ENCODE measurements at places on chromosomes 4 and X. TPM values are rescaled to one million over a fixed set of nuclear protein-coding genes. Genes with fewer than 3 reads are reported as not detected.

Gene NUP62CL
- total RNA-seq: 20.2 TPM

Gene TIGD2
- 10.9 TPM for total RNA-seq

Gene LDOC1
- total RNA-seq: 42.4 TPM

Gene GRIA3
- not detected for total RNA-seq

Gene TMSB15A
- not detected for total RNA-seq

Gene BEX1
- total RNA-seq: not detected

Gene TLR2
- total RNA-seq: 1.1 TPM

GRCh38 chr4:125111323-125111722 lies 203.4 kb upstream of the FAT4 start:
- no peaks in the 10 kb centered on the region for H3K27me3 ChIP-seq
- no peak for DNase-seq
- no peaks in the 10 kb centered on the region for H3K4me1 ChIP-seq
- no peak overlapping the region for H3K4me3 ChIP-seq
- H3K36me3 ChIP-seq: no peaks in the 10 kb centered on the region

DNA sequence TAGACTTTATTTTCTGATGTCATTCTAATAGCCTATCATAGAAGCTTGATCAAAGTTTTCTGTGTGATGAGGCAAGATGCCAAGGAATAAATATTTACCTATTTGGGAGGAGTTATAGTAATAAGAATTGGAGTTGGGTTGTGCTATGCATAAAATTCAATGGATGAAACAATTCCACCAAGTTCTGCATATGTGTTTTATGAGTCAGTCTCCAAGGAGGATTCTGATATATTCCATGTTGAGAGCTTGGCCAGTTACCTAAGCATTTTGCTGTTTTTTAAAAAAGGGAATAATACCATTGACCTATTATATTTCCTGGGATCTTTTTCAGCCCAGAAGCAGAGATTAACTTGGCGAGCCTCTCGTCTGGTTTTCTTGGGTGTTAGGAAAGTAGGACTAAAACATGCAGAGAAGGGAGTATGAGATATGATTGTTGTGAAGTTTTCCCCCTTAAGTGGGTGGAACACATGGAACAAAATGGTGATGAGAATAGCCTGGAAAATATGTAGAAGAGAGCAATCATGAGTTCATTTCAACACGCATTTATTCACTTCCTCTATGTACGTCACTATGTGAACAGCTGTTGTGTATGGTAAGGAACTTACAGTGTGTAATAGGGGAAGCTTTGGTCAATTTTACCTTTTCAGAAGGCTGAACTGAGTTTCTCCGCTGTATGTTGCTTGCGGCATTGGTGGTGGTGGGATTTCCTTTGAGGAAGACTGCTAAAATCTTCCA lies 39.2 kb downstream of the POLA1 start:
- H3K36me3 ChIP-seq: no peaks in the 10 kb centered on the region
- H3K4me1 ChIP-seq: no peaks in the 10 kb centered on the region
- H3K27me3 ChIP-seq: no peaks in the 10 kb centered on the region
- no peak for DNase-seq

DNA sequence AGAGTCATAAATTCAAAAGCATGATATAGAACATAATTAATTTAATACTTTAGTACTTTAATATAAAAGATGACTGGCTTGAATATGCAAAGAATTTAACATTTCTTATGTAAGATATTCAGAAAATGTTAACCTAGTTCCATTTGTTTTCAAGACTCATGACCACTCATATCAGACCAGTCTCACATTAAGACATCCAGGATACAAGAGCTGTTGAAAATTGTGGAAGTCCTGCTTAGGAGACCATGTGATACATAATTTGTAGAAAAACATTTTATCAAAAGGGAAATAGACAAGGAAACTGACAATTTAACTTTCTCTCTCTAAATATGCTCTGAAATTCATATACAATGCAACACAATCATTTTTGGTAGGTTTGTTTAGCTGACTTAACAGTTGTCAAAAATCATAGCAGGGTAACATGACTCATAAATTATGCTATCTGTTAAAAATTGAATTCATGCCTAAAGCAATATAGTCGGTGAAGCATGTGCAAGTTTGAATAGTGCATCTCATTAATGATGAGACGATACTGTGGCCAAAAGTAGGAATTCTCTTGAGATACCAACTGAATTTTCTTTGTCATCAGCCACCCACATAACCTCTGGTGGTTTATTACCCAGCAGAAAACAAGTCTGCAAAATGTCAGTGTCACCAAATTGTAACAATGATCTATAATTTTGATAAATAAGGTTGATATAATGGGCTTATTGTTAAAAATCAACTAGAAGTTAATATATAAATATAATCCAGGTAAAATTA lies 211.4 kb downstream of the GASK1B start:
- H3K4me1 ChIP-seq: no peaks in the 10 kb centered on the region
- no peak overlapping the region for H3K4me3 ChIP-seq
- no peak overlapping the region for H3K27ac ChIP-seq
- no peak for DNase-seq

DNA sequence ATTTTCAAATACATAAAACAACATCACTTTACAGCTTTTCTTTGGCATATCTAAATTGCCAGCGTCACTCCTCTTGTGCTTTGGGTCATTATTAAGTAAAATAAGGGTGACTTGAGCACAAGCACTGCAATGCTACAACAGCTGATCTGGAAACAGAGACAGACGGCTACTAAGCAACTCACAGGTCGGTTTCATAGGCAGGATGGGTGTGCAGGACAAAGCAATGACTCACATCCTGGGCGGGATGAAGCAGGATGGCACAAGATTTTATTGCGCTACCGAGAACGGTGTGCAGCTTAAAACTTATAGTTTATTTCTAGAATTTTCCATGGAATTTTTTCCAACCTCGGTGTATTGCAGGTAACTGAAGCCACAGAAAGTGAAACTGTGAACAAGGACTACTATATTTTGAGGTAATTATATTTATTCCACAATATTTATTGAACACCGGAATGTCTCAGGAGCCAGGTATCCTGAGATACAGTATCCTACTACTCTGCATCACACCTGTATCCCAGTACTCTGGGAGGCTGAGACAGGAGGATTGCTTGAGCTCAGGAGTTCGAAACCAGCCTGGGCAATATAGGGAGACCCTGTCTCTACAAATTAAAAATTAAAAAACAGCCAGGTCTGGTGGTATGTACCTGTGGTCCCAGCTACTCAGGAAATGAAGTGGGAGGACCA lies 215.5 kb downstream of the APBB2 start:
- H3K4me3 ChIP-seq: no peak overlapping the region
- no peak overlapping the region for H3K27ac ChIP-seq
- H3K27me3 ChIP-seq: no peaks in the 10 kb centered on the region
- H3K4me1 ChIP-seq: no peaks in the 10 kb centered on the region
- peak; percentile 53 for DNase-seq

DNA sequence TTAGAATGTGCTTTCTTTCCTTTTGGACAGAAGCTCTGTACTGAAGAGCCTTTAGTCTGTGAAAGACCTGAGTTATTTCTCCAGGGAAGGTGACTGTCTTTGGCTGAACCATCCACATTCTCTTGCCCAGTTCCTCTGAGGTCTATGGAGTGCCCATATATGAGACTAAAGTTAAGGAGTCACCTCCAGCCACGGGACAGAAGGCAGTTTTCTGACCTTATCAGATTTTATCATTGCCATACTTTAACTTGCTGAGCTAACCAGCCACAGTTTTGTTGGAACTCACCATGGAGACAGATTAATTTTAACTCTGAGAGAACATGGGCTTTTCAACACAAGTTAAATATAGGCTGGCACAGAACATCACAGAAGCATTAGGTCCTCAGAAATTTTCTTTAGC lies 26.3 kb downstream of the IL1RAPL1 start:
- no peaks in the 10 kb centered on the region for H3K27me3 ChIP-seq
- no peak overlapping the region for H3K4me3 ChIP-seq
- H3K36me3 ChIP-seq: no peaks in the 10 kb centered on the region
- no peak overlapping the region for H3K27ac ChIP-seq

GRCh38 chrX:20499763-20500162 lies 233.1 kb upstream of the RPS6KA3 start:
- DNase-seq: no peak
- H3K4me3 ChIP-seq: no peak overlapping the region
- no peaks in the 10 kb centered on the region for H3K36me3 ChIP-seq
- H3K27ac ChIP-seq: no peak overlapping the region
- no peaks in the 10 kb centered on the region for H3K4me1 ChIP-seq

GRCh38 chr4:150886597-150886996 lies 128.5 kb downstream of the LRBA start:
- DNase-seq: no peak

DNA sequence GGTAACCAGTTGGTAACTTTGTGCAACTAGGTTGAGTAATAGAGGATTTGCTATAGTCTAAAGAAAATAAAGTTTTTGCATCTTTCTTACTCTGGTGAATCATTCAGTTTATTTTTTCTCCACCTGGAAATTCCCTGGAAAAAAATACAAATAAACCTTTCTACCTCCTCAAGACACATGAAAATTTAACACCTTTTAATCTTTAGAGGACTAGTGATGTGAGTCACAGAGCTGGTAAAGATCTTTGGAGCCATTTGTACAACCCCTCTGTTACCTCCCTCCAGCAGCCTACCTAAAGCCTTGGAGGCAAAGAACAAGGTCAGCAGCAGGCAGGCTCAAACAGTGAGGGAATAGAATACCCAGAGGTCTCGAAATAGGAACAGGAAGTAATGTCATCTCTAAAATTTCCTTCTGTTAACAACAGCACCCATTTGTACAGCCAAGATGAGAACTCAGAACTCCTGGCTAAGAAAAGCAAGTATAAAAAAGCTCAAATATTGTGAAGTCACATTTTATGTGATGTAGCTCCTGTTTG lies 10.2 kb upstream of the MAOB start:
- no peak overlapping the region for H3K4me3 ChIP-seq
- no peak overlapping the region for H3K27ac ChIP-seq
- no peaks in the 10 kb centered on the region for H3K36me3 ChIP-seq
- H3K27me3 ChIP-seq: no peaks in the 10 kb centered on the region
- no peaks in the 10 kb centered on the region for H3K4me1 ChIP-seq

- no peak overlapping the region for H3K27ac ChIP-seq
- no peak overlapping the region for H3K4me3 ChIP-seq
- H3K36me3 ChIP-seq: no peaks in the 10 kb centered on the region
- H3K4me1 ChIP-seq: no peaks in the 10 kb centered on the region
Observed at GRCh38 chrX:72216973-72217372, 21.9 kb downstream of the ERCC6L start.

DNA sequence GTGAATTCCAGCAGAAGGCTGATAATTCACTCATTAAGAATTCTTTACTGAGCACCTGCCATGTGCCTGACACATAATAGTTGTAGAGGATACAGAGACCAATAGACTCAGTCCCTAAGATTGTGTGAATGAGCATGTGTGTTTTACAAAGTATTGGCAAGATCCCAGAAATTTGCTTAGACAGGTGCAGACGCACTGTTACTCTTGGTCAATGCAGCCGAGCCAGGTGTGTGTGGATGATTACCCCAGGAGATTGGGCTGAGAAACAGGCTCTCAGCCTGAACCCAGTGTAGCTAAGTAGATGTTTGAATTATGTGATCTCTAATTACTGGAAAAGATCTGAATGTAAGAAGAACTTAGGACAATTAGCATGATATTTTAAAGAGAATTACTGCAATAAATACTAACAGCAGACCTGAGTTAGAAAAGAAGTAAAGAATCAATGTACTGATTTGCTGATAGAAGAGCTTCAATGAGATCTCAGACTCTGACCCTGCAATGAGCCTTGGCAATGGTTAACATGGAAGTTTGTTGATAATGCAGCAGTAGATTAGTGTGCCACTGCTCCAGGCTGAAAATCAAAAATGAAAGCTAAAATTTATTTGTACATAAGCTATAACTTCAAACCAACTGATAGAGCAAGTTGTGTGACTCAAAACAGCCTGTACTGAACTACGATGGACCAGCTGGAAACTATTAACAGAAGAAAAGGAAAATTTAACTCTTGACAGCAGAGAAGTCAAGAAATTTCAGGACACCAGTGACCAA lies 32.2 kb upstream of the NDST4 start:
- no peaks in the 10 kb centered on the region for H3K27me3 ChIP-seq
- no peak overlapping the region for H3K27ac ChIP-seq
- DNase-seq: no peak
- no peaks in the 10 kb centered on the region for H3K4me1 ChIP-seq
- H3K4me3 ChIP-seq: no peak overlapping the region
- no peaks in the 10 kb centered on the region for H3K36me3 ChIP-seq

DNA sequence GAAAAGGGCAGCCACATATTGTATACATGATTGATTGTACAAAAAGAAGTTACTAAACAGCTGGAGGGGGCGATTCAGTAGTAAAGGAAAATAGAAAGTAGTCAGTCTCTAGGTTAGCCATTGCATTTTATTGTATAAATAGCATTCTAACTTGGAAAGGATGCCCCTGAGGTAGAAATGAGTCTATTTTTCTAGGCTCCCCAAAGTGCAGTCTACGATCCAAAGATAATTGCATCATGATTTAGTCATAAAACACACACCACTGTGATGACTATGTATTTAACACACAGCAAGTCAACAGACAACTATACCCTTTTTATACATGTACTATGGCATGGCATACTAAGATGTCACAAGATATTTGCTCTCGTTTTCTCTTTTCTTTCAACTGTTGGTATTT lies 204.9 kb downstream of the APBB2 start:
- no peak overlapping the region for H3K4me3 ChIP-seq
- DNase-seq: no peak
- peaks cover 11% of the 10 kb centered on the region for H3K4me1 ChIP-seq

DNA sequence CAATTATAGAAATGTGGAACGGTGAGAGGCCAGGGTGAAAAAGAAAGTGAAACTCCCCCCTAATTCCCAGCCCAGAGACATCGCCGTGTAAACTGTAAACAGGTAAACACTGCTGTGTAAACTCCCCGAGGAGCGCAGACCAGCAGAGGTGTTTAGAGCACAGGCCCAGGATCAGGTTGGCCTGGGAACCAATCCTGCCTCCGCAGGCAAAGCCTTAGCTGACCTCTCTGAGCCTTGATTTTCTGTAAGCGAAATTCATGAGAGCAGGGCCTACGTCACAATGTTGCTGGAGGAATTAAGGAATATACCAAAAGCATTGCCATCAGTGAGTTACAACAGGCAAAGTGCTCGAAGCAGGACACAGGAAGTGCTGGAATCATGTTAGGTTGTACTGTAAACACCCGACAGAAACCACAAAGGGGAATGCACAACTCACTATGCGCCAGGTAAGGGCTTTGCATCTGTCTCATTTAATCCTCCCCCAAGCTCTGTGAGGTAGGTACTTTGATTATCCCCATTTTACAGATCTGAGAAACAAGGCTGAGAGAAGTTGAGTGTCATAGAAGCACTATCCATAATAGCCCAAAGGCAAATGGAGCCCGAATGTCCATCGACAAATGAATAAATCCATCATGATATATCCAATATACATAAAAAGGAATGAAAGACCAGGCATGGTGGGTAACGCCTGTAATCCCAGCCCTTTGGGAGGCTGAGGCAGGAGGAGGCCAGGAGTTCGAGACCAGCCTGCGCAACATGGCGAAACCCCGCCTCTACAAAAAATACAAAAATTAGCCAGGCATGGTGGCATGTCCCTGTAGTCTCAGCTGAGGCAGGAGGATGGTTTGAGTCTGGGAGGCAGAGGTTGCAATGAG lies 30.7 kb upstream of the KIAA0232 start:
- H3K27ac ChIP-seq: peak overlapping the region; percentile 96
- no peaks in the 10 kb centered on the region for H3K27me3 ChIP-seq
- peaks cover 84% of the 10 kb centered on the region for H3K4me1 ChIP-seq
